ENCODE measurements at places on chromosomes 5 and 9.
A peak's percentile ranks its signal among the peaks of the same experiment; 100 is the strongest.

- DNase-seq: no peak
Observed at GRCh38 chr5:82185851-82186250, 92.3 kb downstream of the RPS23 start.

GRCh38 chr9:134025606-134026541, 593 bp downstream of the BRD3OS start:
- peak; percentile 30 for DNase-seq

DNA sequence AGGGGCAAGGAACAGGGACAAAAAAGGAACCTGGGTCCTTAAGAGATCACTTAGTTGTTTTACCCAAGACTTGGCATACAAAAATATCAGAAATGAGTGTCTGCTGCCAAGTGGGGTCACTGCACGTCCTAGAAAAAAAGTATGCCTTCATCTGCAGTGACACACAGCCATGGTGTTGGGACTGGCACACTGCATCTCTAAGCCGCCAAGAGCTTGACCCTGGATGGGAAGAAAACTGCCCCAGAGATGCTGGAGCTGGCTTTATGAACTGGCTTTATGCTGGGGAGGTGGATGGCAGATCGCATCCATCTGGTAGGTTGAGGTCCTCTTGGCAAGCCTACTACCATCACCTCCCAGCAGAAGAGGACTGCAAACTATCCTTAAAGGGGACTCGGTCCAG, 51.7 kb downstream of the IRF1 start:
- DNase-seq: no peak

DNA sequence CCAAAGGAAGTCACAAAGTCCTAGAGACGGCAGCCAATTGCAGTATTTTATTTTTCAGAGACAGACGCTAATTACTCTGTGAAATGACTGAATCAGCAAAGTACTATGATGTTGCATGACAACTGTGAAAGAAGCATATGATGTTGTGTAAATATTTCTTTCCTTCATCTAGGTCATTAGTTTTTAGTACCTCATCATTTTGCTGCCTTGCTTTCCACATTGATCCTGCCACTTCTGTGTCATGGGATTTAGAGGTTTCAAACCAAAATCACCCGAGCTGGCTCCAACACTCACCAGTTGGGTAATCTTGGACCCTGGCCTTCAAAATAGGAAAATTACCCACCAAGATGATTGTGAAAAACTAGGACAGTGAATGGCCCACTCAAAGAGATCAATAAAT, 585.2 kb downstream of the ACTL7B start:
- no peak for DNase-seq

GRCh38 chr5:10744681-10745080, 16.4 kb downstream of the DAP start:
- DNase-seq: no peak

DNA sequence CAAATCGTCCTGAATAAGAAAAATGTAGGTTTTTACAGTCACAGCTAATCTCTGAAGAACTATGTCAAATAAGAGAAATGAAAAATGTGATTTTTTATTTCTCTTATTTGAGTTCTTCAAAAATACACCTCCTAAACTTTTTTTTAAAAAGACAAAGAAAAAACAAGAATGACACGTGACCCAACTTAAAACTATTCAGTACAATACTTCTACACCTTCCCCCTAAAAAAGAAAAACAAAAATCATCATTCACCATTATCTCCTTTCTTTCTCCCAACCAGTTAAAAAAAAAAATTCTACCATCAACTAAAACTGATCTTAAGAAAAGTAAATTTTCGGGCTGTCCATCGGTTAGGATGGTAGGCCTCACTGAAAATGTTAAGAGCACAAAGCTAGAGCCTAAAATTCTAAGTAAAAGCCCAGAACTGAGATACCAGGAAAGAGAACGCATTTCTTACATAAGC, 2.1 kb downstream of the RNF145 start:
- DNase-seq: no peak

- no peak for DNase-seq
Observed at GRCh38 chr9:113952676-113953075, 76.6 kb downstream of the ZNF618 start.

DNA sequence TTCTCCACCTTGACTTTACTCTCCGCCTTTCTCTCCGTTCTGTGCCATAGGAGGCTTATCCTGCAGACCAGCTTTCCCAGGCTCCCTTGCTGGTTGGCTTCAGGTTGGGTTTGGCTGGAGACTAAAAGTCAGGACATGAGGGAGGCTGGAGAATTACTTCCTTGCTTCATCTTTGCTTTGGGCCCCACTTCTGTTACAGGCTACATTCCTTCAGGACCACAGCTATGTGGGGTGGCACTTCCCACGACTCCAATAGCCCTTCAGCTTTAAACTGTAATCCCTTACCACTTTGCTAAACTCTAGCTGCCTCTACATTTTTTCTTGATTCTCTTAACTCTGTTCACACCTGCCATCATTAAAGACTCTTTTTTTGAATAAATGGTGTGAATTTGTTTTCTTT, 186.7 kb upstream of the NR4A3 start:
- DNase-seq: no peak

- DNase-seq: no peak
Observed at GRCh38 chr9:130890870-130891687, 5.5 kb downstream of the QRFP start.

DNA sequence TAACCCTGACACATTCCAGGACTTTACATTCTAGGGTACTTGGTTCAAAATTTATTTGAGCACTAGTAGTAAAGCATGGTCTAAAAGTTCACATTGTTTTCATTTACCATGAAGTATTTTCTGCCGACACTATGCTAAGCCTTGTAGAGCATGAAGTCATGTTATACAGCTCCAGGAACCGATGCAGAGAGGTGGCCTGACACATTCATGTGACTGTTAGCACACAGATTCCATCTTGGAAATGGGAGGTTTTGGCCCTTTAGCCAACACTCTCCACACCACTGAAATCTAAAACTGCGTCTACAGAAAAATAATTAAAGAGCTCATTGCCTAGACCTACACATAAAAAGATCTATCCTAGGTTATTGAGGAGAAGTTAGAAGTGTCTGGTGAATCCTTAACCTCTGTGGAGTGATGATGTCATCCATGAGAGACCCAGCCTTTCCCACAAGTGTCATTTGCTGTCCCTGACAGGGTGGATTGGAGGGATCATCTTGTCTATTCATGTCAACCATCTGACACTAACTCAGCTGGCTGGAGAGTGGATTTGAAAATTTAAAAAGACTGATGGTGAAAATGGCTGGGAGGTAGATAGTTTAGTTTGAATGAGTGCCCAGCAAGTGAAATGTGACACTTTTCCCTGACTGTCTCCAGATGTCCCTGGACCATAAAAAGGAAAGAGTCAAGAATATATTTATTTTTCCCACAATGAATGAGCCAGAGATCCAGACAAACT, 1.3 kb downstream of the RANBP3L start:
- no peak for DNase-seq

DNA sequence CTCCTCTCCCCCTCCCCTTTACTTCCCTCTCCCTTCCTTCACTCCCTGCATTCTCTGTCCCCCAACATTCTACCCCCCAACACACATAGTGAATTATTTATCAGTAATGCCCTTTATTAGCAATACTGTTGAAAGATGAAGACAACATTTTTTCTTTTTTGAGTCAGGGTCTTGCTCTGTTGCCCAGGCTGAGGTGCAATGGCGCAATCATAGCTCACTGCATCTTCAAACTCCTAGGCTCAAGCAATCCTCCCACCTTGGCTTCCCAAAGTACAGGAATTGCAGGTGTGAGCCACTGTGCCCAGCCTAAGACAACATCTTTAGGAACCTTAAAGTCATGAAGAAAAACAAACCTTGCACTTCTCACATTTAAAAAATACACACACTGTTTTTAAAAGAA, 130.6 kb downstream of the ZNF462 start:
- no peak for DNase-seq

DNA sequence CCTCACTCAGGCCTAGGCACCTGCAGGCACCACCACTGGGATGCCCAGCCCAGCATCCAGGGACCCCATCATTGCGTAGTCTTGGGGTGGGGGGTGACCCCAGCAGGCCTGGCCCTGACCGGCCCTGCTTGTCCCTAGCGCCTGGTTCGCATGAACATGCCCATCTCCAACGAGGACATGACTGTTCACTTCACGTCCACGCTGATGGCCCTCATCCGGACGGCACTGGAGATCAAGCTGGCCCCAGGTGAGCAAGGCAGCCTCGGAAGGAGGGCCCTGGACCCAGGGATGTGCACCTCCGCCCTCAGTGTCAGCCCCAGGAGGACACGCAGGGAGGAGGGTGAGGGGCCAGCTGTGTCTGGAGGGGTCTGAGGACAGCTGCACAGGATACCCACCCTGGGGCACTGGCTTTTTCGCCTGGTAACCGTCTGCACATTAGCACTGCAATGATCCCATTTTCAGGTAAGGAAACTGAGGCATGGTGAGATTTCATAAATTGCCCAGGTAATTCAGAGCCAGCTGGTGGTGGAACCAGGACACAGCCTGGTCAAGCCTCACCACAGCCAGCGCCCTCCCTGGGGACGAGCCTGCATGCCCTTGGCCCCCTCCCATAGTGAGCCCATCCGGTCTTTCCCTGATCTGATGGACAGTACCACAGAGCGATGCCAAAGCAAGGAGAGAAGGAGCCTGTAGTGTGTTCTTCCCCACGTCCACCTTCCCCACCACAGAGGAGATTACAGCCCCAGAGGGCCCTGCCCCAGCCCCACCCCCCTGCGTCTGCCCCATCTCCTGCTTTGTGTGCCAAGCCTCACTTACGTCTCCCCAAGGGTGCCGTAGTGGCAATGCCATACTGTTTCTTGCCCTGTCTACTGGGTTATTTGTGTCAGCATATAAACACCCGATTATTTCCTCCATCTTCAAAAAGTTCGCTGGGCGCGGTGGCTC, 228.3 kb downstream of the CACNA1B start:
- no peak for DNase-seq

DNA sequence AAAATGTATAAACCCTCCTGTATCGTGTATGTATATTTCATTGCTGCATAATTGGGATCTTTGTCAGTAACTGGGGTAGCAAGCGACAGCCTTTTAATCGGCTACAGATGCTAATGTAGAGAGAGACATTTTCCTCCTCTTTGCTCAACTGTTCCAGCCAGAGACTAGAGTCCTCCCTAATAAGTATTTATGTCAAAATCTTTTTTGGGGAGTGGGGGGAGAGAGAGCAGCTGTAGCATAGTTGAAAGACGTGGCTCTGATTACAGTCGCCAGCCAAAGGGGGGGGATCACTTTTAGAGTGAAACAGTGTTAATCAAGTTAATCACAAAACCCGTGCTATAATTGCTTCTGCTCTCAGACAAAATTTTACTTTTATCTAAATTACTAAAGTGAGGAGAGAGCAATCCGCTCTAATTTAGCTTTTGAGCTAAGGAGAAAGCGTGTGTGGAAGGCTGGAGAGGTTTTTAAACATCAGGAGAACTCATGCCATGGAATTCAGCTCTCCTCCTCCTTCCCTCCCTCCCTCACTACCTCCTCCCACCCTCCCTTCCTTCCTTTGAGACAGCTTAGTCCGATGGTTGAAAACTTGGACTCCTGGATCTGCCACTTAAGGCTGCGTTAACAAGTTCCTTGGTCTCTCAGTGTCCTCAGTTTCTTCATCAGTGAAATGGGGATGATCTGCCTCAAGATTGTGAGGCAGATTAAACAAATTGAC, 87.3 kb upstream of the ZNF618 start:
- DNase-seq: no peak

GRCh38 chr9:3238236-3238635, 287.6 kb downstream of the RFX3 start:
- no peak for DNase-seq

DNA sequence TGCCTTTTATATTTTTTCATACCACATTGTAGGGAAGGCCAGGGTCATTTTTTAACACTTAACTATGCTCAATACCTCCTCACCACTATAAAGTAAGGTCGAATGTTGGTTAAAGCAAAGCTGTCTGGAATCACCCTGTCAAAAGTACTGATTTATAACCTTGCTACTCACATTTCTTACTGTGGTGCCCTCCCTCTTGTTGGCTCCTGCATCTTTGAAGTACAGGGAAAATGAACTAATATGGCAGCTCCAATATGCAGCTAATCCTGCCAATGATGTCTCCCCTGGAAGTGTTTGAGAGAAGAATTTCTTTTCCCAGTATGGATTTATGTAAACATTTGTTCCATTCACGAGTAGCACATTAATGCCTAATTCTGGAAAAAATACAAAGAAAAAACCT, 108.4 kb upstream of the RPS23 start:
- no peak for DNase-seq

DNA sequence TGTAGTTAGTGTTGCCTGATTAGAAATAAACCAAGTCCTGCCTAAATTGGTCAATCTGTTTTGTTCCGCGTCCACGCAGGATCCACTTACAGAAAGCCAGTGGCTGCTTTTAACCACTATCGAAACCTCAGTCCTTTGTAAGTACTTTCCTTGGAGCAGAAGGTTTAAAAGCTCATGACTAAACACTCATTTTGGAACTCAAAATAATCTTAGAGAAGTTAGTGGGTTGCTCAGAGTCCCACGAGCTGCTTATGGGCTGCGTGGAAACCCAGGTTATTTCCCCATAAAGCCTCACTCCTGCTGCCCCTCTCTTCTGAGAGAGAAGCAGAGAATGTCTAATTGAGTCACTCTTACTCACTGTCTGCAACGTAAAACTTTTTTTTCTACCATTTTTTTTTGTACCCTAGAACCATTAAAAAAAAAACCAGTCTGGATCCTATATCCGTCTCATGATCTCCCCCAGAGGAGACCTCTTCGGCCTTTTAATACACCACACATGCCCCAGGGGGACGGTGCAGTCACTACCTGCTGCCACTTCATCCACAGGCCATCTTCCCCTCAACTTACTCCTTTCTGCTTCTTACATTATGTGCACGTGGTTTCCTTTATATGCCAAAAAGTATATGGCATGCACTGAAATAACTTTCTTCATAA, 7.6 kb downstream of the BASP1 start:
- DNase-seq: no peak

GRCh38 chr5:127595484-127596368, 53.2 kb upstream of the CTXN3 start:
- DNase-seq: no peak

DNA sequence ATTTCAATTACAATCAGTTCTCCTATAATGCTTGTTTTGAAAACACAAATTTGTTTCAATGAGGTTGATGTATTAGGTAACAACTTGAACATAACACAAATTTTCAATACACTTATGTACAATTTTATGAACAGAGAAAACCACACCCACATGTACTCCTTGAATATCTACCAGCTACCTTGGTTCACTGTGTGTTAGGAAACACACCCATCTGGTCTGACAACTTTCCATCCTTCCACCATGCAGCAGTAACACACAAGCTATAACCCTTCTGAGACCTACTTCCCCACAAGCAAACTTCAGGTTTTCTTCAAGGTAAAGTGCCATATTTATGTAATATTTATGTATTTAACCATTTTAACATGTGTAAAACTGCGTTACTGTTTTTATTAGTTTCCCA, 36.4 kb upstream of the UBQLN1 start:
- no peak for DNase-seq
